Activated CD4-positive, alpha-beta T cell treated with anti-CD3 and anti-CD28 coated beads, Interleukin-2, amount 10 ng/mL, durations not matched to agents 24 days and 14 days (primary cell): ENCODE measurements at places on chromosomes 7 and 10.

GRCh38 chr7:100894860-100895700 is 608 bp downstream of the ACHE start:
- H3K4me3 ChIP-seq = peak overlapping the region; percentile 49
- H3K27me3 ChIP-seq = peaks cover 56% of the 10 kb centered on the region
- peak; percentile 88 for DNase-seq
- H3K4me1 ChIP-seq = peaks cover 18% of the 10 kb centered on the region

DNA sequence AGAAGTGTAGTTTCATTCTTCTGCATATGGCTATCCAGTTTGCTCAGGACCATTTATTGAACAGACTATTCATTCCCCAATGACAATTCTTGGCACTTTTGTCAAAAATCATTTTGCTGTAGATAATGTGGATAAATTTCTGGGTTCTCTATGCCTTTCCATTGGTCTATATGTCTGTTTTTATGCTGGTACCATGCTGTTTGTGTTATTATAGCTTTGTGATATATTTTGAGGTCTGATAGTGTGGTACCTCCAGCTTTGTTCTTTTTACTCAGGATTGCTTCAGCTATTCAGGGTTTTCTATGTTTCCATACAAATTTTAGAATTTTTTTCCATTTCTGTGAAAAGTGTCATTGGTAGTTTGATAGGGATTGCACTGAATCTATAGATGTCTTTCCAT is 315.3 kb upstream of the KAT6B start:
- no peak for DNase-seq
- no peak overlapping the region for H3K4me3 ChIP-seq
- H3K36me3 ChIP-seq = peaks cover 65% of the 10 kb centered on the region
- H3K27me3 ChIP-seq = no peaks in the 10 kb centered on the region

- no peaks in the 10 kb centered on the region for H3K36me3 ChIP-seq
- H3K27ac ChIP-seq = no peak overlapping the region
- no peak overlapping the region for H3K4me3 ChIP-seq
Observed at GRCh38 chr7:25996006-25996408, 156.0 kb upstream of the NFE2L3 start.

DNA sequence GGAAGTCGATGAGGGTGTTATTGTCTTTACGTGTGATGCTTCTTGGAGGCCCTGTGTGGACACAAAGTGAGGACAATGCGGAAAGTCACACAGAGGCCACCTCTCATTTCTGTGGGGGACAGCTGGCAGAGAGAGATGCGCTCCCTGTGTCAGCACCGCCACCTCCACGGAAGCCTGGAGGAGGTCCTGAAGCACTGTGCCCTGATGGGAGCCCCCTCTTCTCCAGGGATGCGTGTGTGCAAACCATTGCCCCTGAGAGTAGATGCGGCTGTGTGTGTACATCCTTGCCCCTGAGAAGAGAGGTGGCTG is 2.0 kb downstream of the PTPRE start:
- no peaks in the 10 kb centered on the region for H3K36me3 ChIP-seq
- H3K4me1 ChIP-seq = no peaks in the 10 kb centered on the region
- no peak overlapping the region for H3K4me3 ChIP-seq

- H3K36me3 ChIP-seq = peaks cover 47% of the 10 kb centered on the region
- H3K4me3 ChIP-seq = peak overlapping the region; percentile 71
- DNase-seq = peak; percentile 73
- H3K4me1 ChIP-seq = peaks cover 46% of the 10 kb centered on the region
Observed at GRCh38 chr7:150586785-150587152, 19.6 kb downstream of the GIMAP4 start.

- H3K27ac ChIP-seq = no peak overlapping the region
- H3K27me3 ChIP-seq = peaks cover 7% of the 10 kb centered on the region
- H3K36me3 ChIP-seq = peaks cover 2% of the 10 kb centered on the region
- no peak overlapping the region for H3K4me3 ChIP-seq
Observed at GRCh38 chr10:90912174-90912573, 8.7 kb downstream of the ANKRD1 start.
